ENCODE measurements at places on chromosomes 4 and X.
A peak's percentile ranks its signal among the peaks of the same experiment; 100 is the strongest.

GRCh38 chr4:173821036-173821435 is 291.0 kb upstream of the HAND2 start:
- DNase-seq: peak; percentile 4

GRCh38 chrX:68935362-68935761 is 106.5 kb downstream of the EFNB1 start:
- DNase-seq: no peak

- no peak for DNase-seq
Observed at GRCh38 chr4:8343262-8343966, 73.9 kb downstream of the HTRA3 start.

DNA sequence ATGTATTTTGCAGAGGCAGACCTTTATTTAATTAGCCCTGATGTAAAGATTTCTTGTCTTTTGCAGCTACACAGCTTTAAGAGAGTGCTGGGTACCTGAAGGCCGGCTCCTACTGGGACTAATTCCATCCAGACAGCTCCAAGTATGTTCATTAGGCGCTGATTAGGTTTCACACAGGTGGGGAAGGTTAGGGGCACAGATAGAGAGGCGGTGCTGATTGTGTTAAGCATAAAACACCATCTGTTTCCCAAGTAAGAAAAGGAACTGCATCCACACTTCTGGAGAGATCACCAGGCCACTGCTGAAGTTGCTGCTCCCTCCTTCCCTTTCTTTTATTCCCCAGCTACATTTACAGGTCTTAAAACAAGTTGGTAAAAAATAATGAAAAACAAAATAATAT is 349.5 kb downstream of the ZIC3 start:
- no peak for DNase-seq

GRCh38 chr4:164081801-164082200 is 587.3 kb downstream of the TMA16 start:
- no peak for DNase-seq

Data from choroid plexus epithelial cell (primary cell).